Right hindlimb (tissue), 1 donor: ENCODE measurements at places on chromosomes 3 and 15.

DNA sequence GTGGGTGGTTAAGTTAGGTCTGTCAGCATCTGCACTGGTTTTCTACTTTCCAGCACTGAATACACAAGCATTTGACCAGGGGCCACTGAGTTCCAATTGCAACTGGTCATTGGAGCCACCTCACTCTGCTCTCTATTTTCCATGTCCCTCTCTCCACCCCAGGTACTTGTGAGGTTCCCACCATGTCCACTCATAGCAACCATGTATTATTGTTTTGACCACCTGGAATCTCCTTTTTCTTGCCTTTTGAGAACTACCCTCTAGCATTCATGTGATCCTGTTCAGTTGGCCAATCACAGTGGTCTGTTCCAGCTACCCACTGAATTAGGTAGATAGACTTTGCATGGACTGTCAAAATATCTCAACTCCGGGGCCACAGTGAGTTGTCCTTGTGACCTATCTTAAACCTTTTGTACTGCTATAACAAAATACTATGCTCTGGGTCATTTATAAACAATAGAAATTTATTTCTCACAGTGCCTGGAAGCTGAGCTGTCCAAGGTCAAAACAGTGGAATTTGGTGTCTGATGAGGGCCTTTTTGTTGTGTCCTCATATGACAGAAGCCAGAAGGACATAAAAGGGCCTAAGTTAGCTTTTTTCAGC lies 20.2 kb upstream of the TM4SF18 start:
- no peak for DNase-seq

DNA sequence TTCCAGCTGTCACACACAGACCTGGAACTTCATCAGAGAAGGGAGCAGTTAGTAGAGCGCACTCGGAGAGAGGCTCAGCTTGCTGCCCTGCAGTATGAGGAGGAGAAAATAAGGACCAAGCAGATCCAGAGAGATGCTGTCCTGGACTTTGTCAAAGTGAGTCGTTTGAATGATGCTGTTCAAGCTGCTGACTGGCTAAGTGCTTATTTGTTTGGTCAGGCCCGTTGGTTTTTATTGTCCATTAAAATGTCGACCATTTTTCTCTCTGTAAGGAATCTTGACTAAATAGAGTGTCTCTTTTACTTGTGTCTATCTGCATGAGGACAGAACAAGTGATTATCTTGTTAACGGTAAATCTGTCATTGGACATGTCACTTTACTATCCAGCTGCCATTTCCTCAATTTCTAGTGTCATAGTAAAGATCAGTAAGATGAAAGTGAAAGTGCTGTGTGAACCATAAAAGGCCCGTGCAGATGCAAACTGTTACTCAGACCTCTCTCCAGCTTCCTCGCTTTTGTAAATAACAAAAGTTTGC lies 56.9 kb downstream of the LRCH3 start:
- DNase-seq = no peak

- no peak for DNase-seq
Measured at GRCh38 chr3:17336291-17336690, 406.1 kb downstream of the TBC1D5 start.

DNA sequence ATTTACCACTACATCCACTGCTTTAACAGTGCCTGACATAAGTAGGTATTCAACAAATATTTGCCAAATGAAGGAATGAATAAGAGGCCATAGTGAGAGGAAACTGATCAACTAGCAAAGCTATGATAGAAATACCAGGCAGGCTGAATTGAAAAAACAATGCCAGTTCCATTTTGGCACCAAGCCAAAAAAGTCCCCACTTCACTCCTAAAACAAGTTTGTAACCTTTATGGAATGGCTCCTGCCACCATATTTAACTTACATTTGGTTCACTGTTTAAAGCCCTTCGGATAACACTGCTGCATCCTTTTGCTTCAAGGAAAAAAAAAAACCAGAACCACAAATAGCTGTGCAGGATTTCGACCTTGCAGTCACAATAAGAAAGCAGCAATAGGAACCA lies 166.1 kb downstream of the FRMD5 start:
- DNase-seq = no peak

GRCh38 chr3:170352936-170353335 lies 4.6 kb upstream of the SKIL start:
- DNase-seq = no peak

- no peak for DNase-seq
Measured at GRCh38 chr3:186705882-186706780, 11.0 kb upstream of the KNG1 start.

DNA sequence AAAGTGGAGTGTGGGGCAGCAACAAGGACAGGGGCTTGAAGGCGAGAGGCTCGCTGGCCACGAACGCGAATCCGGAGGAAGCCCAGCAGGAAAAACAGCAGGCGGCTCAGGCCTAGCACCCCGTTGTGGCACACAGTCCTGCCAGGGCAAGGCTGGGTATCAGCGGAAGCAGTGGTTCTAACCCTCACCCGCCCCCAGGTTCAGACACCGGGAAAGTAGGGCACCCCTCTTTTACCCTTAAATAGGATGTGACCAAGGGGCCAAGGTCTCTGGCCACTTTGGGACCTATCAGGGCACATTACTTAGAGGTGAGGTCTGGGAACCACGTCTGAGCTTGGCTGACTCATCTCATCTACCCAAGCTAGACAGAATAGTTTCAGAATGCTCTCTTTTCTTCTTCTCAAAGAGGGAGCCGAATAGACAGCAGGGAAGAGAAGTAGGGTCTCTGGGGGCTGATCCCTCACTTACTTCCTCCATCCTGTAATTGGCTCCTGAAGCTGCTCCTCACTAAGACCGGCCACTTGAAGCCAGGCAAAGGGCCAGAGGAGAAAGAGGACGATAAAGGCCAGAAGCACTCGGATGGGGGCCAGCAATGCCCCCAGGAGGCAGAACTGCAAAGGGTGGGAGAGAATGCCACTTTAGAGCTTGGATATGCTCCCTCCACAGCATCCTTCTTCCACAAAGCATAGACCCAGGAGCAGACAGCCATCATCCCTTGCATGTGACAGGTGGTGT lies 1.7 kb downstream of the LPCAT4 start:
- DNase-seq = no peak

GRCh38 chr3:181703601-181704420 lies 7.9 kb upstream of the SOX2 start:
- DNase-seq = no peak

DNA sequence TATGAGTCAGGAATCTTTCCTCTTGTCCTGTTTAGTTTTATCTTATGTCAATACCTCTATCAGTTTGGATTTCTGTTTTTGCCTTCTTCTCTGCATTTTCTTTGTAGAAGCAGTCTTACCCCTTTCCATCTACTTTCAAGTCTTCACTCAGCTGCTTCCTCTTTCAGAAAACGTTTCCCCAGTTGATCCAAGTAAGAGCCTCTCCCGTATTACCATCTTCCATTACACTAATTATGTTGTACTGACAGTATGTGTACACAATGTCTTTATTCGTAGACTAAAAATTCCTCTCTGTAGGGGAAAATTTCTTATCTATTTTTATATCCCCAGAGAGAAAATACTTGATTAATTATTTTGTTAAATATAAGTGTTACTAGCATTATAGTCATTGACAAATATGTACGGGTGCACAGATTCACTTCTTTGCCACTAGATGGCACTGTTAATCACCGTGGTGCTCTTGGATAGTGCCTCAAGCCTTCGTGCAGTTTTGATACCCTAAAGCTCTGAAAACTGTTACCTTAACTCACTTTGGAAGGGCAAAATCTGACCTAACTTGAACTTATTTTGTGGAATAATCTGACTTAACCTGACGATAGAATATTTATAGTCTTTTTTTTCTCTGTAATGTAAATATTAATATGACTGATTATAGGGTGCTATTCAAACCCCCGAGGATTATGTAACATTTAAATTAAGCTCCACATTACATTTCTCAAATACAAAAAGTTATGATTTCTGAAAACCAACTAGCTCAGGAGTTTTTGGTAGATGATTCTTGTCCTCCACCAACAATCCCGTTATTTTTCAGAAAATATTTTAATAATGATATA lies 74.2 kb upstream of the POU1F1 start:
- no peak for DNase-seq

GRCh38 chr3:66822186-66823008 lies 175.7 kb upstream of the KBTBD8 start:
- peak; percentile 42 for DNase-seq

- DNase-seq = no peak
Measured at GRCh38 chr15:62060896-62061280, 641 bp upstream of the VPS13C start.

DNA sequence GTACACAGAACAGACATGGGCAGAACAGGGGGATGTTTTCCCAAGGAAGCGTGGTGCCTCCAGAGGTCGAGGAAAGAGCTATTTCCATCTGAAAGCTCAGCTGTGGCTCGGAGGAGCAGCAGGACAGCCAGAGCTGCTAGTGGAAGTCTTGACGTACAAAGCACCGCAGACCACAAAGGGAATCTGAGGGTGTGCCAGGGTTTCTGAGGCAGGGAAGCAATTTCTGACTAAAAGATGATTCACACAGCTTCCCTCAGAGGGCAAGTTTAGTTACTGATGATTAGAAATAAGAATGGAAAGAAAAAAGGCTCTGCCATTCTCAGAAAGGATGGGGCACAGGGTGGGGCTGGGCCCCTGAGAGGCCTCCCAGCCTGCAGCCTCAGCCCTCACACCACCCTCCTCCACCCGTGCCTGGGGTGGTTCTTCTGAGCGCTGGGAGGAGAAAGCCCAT lies 45.8 kb upstream of the SEC13 start:
- peak; percentile 65 for DNase-seq

- no peak for DNase-seq
Measured at GRCh38 chr3:6392123-6392522, 468.8 kb upstream of the GRM7 start.

- no peak for DNase-seq
Measured at GRCh38 chr15:64969401-64969800, 20.3 kb downstream of the SPG21 start.

DNA sequence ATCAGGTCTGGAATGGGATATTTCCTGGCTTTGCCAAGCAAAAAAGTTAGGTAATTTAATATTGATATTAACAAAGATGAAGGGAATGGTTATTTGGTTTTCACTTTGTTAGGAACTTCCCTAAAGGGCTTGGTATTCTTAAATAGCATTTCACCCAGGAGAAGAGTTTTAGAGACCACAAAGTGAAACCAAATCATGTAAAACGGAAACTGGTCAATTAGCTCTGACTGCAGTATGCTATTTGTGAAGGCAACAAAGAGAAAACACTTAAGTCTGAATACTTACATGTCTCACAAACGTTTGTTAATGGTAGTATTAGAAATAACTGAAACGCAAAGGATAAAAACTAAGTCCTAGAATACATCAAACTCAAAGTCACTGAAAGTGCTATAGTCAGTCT lies 32.4 kb upstream of the SETMAR start:
- DNase-seq = no peak

- DNase-seq = no peak
Measured at GRCh38 chr3:106877627-106878026, 499.6 kb upstream of the CCDC54 start.

DNA sequence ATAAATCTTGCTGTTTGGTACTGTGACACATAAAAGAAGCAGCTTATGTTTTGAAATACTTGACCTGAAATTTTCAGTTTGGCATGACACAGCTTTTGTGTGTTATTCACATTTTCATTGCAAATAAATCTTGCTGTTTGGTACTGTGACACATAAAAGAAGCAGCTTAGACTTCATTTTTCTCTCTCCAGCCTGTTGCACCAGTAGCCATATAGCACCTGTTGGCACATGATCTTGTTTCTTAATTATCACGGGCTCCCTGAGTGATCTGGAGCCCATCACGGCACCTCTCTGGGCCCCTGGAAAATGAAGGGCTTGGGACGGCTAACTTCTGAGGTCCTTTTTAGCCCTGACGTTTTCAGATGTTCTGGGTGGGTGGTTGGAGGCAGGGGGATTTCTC lies 77.4 kb upstream of the SLCO3A1 start:
- no peak for DNase-seq

DNA sequence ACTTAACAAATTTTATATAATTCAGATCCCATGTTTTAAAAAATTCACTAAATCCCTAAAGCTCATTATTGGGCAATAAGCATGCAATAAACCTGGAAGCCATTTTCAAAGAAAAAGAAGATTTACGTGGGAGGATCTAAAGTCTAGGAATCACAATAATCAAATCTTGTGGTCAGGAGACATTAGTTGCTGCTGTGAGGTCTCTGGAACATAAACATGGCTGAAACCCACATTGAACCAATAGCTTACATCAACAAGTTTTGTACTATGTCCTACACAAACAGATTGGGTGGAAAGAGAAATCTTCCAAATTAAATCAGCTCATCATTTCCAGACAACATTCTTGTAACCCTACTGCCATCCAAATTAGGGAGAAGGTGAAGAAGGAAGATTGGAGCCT lies 121.9 kb upstream of the EPHA3 start:
- DNase-seq = no peak

DNA sequence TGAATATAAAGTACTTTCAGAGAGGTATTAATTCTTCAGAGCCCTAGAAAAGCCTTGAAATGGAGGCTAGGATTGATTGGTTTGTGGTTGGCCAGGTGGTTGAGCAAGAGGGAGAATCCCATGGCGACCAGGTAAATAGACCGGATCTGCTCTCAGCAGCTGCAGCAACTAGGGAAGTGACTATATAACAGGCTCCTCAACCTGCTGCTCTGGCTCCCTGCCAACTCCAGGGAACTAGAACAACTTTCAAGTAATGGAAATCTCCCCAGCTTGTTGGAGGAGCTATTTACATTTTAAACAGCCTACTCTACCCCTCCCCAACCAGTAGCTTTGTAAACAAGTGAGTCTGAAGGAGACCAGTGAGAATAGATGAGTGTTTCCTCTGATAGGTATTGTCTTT lies 121.8 kb upstream of the CADM2 start:
- DNase-seq = no peak

DNA sequence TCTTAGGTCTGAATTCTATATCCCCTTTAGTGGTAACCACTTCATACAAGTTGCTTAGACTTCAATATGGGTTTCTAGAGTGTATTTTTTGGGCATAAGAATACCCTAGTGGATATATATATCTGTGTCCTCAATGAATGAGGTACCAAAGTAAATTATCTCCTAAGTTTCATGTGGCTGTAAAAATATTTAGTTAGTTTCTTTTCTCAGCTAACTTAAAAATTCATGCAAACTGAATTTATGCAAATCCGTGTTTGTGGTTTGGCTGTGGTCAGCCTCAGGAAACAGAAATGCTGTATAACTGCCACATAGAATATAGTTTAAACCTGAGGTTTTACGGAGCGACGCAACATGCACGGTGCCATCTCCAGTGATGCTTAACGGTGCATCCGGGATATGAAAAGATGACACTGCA lies 80.3 kb downstream of the PEX5L start:
- no peak for DNase-seq

DNA sequence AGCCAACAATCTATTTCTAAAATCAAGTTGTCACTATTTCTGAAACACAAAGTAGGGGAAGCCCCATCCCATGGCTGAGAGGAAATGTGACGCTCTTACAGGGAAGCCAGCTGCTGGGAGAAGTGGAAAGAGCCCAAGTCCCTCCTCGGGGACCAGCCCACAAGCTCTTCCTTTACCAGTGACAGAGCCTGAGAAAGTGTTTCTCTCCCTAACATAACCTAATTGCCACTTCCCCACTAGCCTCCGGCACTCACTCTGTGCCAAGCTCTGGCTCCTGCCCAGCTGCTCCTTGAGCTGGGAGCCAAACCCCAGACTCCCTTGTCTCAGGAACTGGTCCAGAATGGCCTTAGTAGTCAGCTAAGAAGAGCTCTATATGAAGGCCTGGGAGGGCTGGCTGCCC lies 42.9 kb downstream of the TNFAIP8L3 start:
- DNase-seq = peak; percentile 71

GRCh38 chr15:85963262-85963760 lies 116.4 kb upstream of the AGBL1 start:
- no peak for DNase-seq

GRCh38 chr3:119305286-119305685 lies 11.1 kb downstream of the ARHGAP31 start:
- DNase-seq = no peak

- DNase-seq = no peak
Measured at GRCh38 chr3:58116161-58116955, 94.4 kb downstream of the DNASE1L3 start.
